Stimulated activated CD8-positive, alpha-beta memory T cell treated with anti-CD3 and anti-CD28 coated beads, Interleukin-4, amount 100 ng/mL, for 4 hours (primary cell): ENCODE measurements at places on chromosomes 16 and 17.

GRCh38 chr17:36755586-36755985 is 154.2 kb downstream of the MRM1 start:
- DNase-seq, result no peak

GRCh38 chr17:17539591-17539990 is 43.4 kb upstream of the RASD1 start:
- DNase-seq, result no peak

GRCh38 chr17:66272811-66273585 is 29.4 kb upstream of the PRKCA start:
- no peak for DNase-seq

DNA sequence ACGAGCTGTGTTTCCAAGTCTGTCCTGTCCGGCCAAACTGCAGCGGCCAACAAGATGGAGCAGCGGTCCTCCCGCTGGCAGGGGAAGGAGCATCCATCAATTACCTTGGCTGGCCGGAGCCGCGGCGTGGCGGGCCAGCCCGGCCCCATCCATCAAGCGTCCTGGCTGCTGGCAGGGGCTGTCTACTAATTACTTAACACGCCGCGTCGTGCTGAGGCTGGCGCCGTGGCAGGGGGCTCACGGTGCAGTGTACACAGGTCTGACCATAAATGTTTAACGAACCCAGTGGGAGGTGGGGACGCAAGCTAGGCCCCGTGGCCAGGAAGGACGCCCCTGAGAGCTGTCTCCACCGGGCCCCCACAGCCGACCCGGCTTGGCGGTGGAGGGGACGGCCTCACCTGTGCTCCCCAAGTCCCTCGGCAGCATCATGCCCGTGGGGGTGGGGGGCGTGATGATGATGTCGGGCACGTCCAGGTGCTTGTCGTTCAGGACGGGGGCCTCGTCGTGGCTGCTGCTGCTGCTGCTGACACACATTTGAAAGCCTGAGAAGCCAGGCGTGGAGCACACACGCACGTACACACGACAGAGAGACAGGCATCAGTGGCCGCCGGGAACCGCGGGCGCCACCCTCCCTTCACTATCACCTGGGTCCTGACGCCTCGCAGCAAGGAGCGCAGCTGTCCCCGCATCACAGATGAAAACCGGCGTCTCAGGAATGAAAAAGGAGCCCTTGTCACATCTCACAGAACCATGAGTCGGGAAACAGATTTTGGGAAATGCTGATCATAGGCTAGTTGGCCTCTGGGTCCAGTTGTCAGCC is 21.2 kb upstream of the GINS2 start:
- DNase-seq, result no peak

DNA sequence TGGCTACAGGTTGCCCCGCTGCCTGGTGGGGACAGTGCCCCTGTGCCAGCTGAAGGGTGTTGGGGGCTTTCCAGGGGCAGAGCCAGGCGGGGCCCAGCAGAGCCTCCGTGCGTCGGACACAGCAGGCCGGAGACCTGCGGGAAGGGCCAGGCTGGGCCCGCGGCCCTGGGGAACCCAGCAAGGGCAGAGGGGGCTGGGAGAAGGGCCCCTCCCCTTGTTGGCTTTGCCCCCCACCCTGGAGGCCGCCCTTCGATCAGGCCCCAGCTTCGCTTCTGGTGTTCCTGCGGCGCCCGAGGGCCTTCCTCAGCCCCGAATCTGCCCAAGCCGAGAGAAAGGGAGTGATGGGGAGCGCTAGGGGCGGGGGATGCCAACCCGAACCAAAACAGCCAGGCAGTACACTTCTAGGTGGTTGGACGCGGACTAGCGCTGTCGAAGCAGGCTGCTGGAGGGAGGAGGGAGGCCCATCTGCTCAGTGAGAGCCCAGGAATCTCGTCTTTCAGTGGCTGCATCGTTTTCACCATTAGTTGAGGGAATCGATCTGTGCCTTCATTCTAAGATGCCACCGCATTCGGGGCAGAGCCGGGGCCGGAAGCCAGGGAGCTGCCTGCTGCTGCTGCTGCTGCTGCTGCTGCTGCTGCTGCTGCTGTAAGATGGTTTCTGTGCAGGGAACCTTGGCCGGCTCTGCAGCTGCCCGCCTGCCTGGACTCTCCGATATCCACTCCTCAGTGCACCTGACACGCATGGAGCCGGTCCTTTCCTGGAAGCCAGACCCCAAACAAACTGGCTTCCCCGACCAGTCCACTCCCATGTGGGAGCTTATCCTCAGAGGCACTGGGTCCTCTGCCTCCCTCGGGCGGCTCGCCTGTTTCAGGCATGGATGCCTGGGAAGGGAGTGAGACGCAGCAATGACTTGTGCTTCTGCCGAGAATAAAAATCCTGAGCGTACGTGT is 1.7 kb downstream of the JPH3 start:
- DNase-seq, result no peak

- no peak for DNase-seq
These were observed 8.8 kb downstream of the BEAN1 start for GRCh38 chr16:66435896-66436295.

DNA sequence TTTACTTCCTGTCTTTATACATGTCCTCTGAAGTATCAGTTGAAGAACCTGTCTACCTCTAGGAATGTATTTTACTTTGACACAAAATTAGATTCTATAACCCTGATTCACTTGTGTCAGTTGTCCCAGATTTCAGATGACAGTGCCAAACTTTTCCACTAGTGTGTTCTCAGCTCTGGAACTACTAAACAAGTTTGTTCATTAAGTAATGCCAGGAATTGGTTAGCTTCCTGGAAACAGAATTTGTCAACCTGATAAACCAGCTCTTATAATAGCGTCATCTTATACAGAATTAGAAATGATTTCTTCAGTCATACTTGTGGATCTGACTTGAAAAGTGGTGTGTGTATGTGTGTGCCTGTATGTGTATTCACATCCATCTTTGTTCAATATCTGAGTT is 7.4 kb downstream of the MAP3K3 start:
- no peak for DNase-seq

- DNase-seq, result no peak
These were observed 22.8 kb upstream of the NFAT5 start for GRCh38 chr16:69542974-69543373.

GRCh38 chr16:73018821-73019456 is 29.0 kb downstream of the ZFHX3 start:
- no peak for DNase-seq

- DNase-seq, result no peak
These were observed 525.8 kb upstream of the GOT2 start for GRCh38 chr16:59259950-59260319.

DNA sequence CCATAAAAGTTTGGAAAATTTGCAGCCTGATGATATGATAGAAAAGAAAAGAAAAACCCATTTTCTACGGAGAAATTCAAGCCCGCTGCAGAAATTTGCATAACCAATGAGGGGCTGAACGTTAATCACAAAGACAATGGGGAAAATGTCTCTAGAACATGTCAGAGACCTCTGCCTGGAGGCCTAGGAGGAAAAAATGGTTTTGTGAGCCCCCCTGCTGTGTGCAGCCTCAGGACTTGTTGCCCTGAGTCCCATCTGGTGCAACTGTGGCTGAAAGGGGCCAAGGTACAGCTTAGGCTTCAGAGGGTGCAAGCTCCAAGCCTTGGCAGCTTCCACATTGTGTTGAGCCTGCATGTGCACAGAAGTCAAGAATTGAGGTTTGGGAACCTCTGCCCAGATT is 1267.4 kb upstream of the GOT2 start:
- no peak for DNase-seq

DNA sequence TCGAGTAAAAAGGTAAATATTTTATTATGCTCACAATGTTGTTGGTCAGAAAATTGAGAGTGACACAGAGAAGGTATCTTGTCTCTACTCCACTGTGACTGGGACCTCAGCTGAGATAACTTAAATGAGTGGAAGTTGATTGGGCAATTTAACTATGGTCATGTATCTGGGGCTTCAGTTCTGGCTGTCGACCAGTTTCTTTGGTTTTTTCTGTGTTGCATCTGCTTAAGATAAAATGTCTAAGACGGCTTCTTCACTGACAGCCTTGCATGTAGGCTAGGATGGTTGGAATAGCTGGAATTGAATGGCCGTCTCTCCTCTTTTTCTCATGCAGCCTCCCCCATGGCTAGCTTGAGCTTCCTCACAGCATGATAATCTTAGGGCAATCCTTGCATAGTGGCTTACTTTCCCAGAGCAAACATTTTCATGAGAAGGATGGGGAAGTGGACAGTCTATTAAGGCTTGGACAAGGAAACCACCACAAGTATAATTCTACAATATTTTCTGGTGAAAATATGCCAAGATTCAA is 433.7 kb downstream of the KIF2B start:
- no peak for DNase-seq

DNA sequence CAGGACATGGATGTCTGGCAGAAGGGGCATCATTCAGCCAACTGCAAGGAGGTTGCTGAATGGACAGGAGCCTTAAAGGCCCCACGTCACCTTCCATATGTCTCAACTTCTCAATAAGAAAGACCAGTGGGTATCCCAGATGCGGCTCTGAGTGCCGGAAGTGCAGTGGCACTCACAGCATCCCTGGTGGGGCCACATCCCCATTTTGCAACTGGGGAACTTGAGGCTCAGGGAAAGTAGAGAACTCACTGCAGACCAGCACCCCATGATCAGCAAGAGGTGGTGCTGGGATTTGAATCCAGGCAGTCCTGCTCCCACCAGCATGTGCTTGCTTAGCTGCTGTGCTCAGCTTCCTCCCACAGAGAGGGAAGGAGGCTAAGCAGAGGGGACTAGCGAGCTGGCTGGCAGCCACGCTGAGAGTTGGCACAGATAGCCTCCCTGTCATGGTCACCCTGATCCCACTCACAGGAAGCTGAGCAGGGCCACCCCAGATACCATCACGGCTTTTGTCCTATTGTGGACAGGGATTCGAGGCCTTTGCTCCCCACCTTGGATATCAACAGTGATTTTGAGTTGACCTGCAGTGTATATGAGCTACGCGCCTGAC is 294.2 kb upstream of the FOXF1 start:
- DNase-seq, result no peak

GRCh38 chr17:41307647-41308046 is 1.5 kb downstream of the KRTAP16-1 start:
- no peak for DNase-seq

- no peak for DNase-seq
These were observed 752 bp downstream of the EXOSC6 start for GRCh38 chr16:70250748-70251628.
